ENCODE measurements at places on chromosomes 2 and 18. TPM values are rescaled to one million over a fixed set of nuclear protein-coding genes. Genes with fewer than 3 reads are reported as not detected.

The DNAJC27 gene
- 3.2 TPM for polyA plus RNA-seq

The SESTD1 gene
- 9.8 TPM for polyA plus RNA-seq

The LINC00305 gene
- polyA plus RNA-seq = not detected

The GKN1 gene
- not detected for polyA plus RNA-seq

The KCNK3 gene
- polyA plus RNA-seq = 2.1 TPM

The SPAG16 gene
- 38.5 TPM for polyA plus RNA-seq

The ARPC2 gene
- polyA plus RNA-seq = 195 TPM

The SLC5A7 gene
- polyA plus RNA-seq = 0.75 TPM

The WDCP gene
- polyA plus RNA-seq = 2.9 TPM

The POMC gene
- 2.1 TPM for polyA plus RNA-seq

The ELOA2 gene
- polyA plus RNA-seq = not detected

The CNTNAP5 gene
- not detected for polyA plus RNA-seq

The PDE1A gene
- 40.4 TPM for polyA plus RNA-seq

The FSHR gene
- polyA plus RNA-seq = not detected

The COL3A1 gene
- 32.2 TPM for polyA plus RNA-seq

The CDH19 gene
- polyA plus RNA-seq = 0.37 TPM

The RNF181 gene
- 407 TPM for polyA plus RNA-seq

The REG3G gene
- 19.4 TPM for polyA plus RNA-seq

The PDE11A gene
- polyA plus RNA-seq = 0.58 TPM

Data from kidney (tissue), 22 donors.